ENCODE measurements at places on chromosomes 7 and 10.

DNA sequence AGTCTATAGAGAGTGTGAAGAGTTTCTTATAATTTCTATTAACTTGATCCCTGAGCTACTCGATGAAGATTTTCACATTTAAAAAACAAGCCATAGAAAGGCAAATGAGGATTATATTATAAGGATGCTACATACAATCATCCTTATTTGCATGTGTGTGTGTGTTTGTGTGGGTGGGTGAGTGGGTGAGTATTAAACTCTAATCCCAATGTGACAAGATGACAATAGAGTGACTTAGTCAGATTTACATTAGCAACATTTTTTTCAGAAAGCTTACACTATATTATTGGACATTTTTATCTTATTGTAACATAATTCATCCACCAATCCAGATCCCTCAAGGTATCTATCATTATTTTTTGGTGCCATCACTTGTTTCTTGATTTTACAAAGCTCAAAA lies 331.7 kb downstream of the SORCS1 start:
- no peak for DNase-seq

DNA sequence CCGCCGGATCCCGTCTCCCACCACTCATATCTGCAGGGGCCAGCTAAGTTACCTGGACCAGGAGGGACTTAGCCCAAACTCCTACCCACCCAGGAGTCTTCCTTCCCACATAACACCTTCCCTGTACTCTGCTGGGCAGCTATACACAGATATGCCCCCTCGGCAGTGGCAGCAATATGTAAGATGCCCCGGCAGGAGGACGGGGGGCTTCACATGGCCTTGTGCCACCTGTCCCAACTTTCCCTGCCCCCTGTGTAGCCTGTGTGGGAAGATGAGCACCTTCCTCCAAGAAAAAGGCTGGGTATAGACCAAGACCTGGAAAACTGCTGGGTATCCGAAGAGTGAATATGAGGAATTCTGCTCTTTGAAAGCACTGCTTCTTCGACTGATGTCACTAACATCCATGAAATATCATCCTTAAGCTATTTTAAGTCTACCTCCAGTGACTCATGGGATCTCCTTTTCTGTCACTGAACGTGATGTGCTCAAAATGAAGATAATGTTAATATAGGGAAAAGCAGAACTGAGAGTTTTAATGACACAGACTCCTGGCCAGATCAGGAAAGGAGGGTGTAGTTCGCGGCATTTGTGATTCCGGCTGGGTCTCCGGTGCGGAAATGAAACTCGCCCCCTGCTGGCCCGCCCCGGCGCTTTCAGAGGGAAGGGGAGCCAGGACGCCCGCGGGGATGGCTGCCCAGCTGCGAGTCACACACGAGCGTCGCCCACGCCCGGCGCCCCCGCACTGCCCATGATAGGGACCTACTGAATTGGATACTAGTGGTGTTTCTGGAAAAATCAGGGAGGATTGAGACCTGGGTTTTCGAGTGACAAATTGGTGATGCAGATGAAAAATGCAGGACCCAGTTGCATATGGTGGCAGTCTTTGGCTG lies 256.9 kb upstream of the NFE2L3 start:
- DNase-seq = no peak

GRCh38 chr7:65448816-65449504 lies 75.3 kb downstream of the ZNF92 start:
- DNase-seq = no peak

- no peak for DNase-seq
These were observed 143.8 kb downstream of the RSU1 start for GRCh38 chr10:16673443-16673842.

GRCh38 chr7:37916017-37916672 lies 472 bp downstream of the SFRP4 start:
- no peak for DNase-seq

DNA sequence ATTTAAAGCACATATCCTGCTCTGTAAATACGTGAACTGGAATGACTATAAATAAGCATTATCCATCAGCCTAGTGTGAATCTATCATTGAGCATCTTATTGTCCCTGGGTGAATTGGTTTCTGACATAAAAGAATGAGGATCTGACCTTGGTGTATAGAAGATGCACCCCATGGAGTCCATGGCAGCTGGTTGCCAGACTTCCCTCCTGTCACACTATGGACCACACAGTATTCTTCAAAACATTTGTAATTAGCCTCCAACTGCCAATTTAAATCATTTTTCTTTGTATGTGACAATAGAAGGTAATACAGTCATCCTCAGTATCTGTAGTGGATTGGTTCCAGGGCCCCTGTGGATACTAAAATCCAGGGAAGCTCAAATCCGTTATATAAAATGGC lies 238.1 kb upstream of the ZWINT start:
- no peak for DNase-seq

DNA sequence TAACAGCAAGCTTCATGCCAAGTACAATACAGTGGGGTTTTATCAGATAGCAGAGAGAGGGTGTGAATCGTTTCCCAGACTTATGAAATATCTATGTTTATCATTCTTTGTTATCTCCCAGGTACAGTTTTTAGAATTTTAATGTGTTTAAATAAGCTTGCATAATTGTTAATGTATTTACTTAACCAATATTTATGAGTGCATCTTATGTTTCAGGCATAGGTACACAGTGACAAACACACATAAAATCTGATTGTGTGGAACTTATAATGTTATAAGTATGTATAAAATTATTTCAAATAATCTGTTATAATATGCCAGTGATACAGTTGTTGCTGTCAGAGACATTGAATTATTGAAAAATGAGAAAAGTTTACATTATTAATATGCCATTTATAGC lies 1011.4 kb upstream of the C7orf33 start:
- DNase-seq = no peak

- no peak for DNase-seq
These were observed 6.6 kb downstream of the ANK3 start for GRCh38 chr10:60382946-60383681.

DNA sequence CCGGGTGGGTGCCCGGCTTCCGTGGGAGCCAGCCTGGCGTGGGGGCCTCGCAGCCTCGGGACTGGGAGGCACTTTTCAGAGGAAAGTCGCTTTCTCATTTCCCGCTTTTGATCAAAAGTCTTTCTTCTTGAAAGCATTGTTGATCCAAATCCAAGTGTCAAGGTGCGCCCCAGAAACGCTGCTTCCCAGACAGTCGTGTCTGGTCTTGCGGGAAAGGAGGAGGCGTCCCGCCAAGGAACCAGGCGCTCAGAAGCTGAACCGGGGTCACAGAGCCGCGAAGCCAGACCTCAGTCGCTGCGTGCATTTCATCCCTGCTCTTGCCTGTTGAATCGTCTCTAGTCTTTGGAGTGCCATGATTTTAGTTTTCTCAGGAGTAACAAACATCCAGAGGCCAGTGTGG lies 1.1 kb upstream of the BNIP3 start:
- no peak for DNase-seq

GRCh38 chr10:116429288-116429977 lies 1.8 kb downstream of the PNLIPRP3 start:
- DNase-seq = no peak

DNA sequence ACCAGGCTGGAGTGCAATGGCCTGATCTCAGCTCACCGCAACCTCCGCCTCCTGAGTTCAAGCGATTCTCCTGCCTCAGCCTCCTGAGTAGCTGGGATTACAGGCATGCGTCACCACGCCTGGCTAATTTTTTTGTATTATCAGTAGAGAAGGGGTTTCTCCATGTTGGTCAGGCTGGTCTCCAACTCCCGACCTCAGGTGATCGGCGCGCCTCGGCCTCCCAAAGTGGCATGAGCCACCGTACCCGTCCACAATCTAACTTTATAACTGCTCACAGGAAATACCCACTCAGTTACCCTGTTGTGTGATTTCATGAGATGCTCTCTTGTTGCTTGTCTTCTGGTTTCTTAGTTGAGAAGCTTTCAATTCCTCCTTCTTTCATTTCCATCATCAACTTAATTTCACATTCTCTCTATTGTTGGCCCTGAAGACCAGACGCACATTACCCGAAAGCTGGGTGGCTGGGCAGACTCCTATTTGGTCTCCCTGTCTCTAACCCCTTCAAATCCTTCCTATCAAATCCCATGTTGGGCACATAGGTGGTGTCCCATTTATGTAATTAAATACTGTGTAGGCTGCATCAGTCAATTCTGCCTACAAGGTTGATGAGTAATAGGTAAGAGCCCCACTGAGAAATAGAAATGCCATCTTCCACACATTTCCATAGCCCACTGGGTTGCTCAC lies 1.1 kb upstream of the GSTO2 start:
- no peak for DNase-seq

DNA sequence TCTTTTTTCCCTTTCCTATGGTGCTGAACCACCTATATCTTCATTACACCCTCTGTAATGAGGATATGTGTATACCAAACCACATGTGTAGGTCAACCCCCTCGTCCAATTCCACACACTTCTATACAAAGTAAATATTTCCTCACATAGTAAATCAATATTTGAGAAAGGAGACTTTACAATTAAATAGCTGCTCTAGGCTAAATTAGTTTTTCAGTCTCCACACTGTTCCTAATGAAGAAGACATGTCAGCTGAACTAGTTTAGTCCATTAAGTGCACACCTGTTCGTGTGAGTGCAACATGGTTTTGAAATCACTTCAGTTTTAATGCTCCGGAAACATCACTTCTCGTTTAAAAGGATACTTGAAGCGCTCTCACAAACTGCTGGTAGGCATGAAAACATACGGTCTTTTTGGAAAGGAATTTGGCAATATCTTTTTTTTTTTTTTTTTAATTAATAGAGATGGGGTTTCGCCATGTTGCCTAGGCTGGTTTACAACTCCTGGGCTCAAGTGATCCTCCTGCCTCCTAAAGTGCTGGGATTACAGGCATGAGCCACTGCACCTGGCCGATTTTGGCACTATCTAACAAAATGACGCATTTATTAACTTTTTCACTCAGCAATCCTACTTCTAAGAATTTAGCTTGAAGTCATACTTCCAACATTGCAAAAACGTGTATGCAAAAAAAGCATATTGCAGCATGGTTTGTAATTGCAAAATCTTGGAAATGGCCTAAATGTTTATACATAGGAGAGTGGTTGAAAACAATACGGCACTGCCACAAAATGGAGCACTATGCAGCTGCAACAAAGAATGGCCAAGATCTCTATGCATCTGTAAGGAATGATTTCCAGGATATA lies 2.1 kb upstream of the XRCC2 start:
- DNase-seq = no peak

DNA sequence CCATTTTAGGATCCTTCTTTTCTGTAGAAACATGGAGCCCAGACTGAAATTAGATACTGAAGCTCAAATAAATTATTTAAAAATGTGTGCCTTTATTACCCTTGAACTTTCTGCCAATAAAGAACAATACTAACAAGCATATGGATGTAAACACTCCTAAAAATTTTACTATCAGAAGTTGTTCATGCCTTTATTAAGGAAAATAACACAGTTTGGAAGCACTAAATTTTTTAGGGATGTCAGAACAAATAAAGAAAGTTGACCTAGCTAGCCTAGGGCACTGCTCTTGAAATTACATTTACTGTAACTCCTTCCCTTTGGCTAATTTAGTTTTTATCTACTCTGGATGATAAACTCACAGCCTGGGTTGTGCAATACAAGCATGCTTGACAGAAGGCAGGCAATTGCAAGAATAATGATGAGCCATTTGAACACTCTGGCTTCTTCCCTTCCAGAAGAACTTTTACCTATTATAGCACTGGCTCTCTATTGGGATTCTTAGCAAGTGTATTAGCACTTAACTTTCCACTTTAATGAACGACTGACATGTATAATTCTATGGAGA lies 351.7 kb upstream of the C7orf33 start:
- no peak for DNase-seq

DNA sequence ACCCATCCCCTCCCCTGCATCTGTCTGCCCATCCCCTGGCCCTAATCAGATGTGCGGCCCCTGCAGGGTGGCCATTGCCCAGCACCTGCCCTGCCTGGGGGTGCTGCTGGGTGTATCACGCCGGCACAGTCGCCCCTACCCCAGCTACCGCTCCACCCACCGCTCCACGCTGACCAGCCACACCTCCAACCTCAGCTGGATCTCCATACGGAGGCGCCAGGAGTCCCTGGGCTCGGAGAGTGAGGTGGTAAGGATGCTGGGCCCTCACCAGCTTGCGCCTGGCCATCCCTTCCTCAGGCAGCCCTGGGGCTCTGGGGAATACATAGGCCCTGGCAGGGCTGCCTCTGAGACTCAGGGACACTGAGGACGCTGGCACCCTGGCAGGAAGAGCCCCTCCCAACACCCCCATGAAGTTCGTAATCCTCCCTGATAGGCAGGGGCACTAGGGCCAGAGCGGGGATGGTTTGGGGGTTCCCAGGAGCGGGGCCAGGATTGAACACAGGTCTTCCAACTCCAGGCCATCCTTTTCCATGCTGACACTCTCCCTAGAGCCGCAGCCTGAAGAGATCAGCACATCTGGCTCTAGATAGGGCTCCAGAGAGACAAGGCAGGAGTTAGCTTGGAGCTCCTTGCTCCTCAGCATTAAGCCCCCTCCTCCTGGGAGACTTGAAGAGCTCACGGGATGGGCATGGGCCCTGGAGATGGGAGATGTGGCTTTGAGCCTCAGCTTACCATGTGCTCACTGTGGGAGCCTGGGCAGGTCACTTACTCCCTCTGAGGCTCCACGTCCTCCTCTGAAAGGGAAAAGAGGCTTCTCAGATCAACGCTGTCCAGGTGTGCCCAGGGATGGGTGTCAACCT lies 5.9 kb upstream of the LDB3 start:
- DNase-seq = no peak

GRCh38 chr7:10888861-10889260 lies 84.8 kb upstream of the PHF14 start:
- no peak for DNase-seq

GRCh38 chr7:140619176-140619575 lies 21.4 kb downstream of the DENND2A start:
- no peak for DNase-seq

- DNase-seq = no peak
These were observed 552.4 kb upstream of the MGMT start for GRCh38 chr10:128914681-128915080.

GRCh38 chr10:11403116-11403515 lies 208.3 kb downstream of the USP6NL start:
- no peak for DNase-seq

- no peak for DNase-seq
These were observed 89.7 kb downstream of the HIPK2 start for GRCh38 chr7:139687980-139688632.

DNA sequence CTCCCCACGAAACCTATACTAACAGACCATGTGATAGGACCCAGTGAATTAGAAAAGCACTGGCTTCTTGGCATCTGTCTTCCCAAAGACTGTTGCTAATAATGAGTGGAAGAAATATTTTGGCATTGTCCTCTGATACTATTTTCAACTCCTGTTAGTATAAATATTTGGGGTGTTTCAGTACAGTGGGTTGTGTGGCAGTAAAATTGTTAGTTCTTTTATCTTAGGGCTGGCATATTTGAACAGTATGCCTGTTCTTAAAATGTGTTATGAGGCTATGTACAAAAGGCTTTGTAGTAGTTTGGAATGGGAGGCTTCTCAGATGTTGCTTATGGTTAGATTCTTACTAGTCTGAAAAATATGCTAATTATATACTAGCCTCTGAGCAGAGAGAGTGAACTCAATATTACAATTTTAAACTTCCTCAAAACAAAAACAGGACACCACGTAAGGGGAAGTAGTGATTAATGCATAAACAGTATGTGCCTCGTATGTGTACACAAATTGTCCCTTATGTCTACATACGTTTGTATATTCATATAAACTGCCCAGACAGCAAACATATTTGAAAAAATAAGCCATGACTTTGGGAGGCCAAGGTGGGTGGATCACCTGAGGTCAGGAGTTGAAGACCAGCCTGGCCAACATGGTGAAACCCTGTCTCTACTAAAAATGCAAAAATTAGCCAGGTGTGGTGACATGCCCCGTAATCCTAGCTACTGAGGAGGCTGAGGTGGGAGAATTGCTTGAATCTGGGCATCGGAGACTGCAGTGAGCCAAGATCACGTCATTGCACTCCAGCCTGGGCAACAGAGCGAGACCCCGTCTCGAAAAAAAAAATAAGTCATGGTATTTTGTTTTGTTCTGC lies 115.4 kb downstream of the ARID5B start:
- DNase-seq = no peak

Measured in cortex of kidney (tissue), 1 donor.